ENCODE measurements at places on chromosomes 3 and 15.

DNA sequence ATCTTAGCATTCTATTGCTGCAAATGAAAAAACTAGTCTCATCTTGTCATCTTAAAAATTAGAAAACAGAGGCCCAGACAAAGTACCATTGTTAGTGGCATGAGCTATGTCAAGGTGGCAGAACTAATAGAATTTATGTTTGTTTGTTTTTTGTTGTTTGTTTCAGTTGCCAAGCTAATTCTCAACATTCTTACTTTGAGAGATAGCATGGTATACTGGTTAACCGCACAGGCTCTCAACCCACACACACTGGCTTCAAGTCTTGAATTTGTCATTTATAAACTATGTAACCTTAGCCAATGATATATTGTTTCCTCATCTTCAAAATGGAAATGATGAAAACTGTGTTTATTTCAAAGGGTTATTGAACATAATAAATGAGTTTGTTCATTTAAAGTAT is 367.6 kb upstream of the PLSCR5 start:
- DNase-seq, result no peak

DNA sequence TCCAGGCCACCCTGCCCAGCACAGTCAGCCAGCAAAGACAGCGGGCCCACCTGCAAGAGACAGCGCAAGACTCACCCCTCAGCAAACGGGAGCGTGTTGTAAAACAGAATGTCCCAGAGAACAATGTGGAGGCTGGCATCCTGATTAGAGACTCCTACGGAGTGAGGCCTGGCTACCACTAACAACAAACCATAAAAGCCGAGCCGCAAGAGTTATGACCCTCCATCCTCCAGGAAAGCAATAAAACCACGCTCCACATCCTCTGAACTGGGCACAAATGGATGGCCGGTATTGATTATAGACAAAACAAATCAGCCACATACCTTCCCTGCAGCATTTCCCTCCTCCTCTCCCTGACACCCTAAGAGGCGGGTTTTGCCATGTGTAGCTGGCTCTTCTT is 75.8 kb upstream of the LIPC start:
- DNase-seq, result no peak

- no peak for DNase-seq
Observed at GRCh38 chr3:194885766-194886165, 200.1 kb downstream of the FAM43A start.

- DNase-seq, result no peak
Observed at GRCh38 chr3:34683851-34684250, 885.4 kb downstream of the PDCD6IP start.

DNA sequence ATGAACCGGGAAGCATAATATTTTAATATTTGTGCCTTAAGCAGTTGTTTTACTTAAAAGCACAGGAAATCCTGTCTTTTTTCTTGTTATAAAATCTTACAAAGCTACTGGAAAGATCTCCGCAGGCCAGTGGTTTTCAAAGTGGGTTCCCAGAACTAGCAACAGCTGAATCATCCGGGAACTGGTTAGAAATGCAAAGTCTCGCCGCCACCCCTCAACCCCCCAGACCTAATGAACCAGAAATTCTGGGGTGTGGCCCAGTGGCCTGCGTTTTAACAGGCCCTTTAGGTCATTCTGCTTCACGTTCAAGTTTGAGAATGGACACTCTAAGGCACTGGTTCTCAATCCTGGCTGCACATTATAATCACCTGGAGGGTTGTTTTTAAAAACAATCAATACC is 74.7 kb downstream of the PDZRN3 start:
- DNase-seq, result no peak

- DNase-seq, result no peak
Observed at GRCh38 chr3:182027366-182027765, 315.6 kb downstream of the SOX2 start.

- DNase-seq, result peak; percentile 13
Observed at GRCh38 chr15:40493089-40493840, 22.5 kb downstream of the CHST14 start.

DNA sequence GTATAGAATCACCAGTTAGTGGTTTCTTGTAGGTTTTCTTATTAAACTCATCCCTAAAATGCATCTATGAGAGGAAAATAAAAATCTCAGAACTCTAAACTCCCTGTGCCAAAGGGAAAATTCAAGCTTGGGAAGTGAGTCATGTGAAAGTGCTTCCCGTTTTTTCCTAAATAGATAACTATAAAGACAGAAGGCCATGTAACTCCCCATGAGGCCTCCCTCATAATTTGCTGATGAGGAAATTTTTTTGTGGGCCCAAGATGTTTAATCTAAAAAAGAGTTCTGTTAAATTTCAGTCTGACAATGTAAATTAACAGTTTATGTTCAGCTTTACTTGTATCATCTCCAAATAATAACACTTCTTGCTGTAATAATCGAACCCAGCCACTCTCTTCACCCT is 1273.9 kb downstream of the OTOL1 start:
- DNase-seq, result no peak

DNA sequence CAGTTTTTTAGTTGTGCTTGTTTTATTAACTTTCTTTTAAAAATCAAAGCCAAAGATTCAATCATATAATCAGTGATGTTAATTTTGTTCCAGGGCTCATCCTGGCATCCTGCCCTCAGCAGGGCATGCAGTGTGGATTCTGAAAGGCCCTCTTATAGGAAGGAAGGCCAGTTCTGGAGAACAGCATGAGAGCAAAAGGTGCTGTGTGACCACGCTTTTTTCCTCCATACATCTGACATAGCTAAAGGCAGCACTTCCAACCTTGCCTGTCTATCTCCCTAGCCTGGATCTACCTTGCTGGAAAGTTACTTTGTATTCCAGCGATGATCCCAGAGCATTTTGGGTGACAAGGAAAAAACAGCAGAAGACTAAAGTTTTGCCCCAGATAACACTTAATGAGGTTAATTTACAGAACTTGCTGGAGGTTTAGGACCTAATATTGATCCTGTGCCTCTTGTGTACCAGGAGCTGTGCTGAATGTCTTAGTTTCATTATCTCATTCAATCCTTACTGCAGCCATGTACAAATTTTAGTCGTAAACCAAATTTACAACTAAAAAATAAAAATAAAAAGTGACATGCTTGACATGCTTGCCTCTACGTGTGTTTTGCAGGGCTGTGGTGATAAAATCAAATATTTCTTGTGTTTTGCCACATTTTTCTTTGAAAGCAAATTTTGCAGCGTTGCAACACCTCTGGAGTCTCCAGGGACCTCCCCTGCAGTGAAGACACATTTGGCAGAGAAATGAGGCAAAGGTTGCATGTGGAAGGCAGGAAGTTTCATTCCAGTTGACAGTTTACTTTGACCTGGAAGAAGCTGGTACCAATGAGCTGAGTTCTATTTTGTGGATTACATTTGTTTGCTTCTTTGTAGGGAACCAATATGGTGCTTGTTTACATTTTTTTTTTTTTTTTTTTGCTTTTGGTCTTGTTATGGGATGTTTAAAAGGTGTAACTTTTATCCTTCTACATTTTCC is 13.2 kb downstream of the IL1RAP start:
- no peak for DNase-seq

GRCh38 chr3:23726811-23727548 is 78.8 kb upstream of the UBE2E1 start:
- DNase-seq, result no peak

- no peak for DNase-seq
Observed at GRCh38 chr3:58073301-58074108, 65.3 kb downstream of the FLNB start.

DNA sequence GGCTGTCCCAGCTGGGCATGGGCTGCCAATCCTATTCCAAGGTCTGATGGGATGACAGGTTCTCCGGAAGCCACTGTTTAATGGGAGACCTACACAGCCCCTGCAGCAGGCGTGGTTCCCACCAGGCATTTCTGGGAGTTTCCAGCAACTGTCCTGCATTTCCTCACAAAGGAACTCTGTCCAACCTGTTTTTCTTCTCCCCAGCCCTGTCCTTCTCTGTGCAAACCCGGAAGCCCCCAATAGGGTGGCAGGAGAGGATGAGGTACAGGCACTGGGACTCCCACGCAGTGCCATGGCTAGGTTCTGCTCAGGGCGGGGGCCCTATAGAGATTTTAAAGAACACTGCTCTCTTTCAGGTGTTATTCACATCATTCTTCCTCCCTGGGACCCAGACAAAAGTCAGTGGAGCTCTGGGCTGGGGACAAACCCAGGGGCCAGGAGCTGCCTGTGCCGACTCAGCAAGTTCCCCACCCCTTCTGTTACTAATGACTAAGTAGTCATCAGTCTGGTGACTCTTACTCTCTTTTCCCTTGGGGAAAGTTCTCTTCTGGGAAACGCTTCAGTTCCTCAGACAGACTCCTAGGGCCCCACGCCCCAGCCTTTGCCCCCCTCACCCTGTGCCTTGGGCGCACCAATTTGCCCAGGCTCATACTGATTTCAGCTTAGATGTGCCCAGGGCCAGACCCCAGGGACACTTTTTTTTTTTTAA is 97.7 kb downstream of the CD47 start:
- DNase-seq, result no peak

GRCh38 chr3:26118165-26118564 is 328.3 kb downstream of the OXSM start:
- no peak for DNase-seq
